Psoas muscle (tissue), 8 donors: ENCODE measurements at places on chromosomes 4 and X. TPM values are rescaled to one million over a fixed set of nuclear protein-coding genes. Genes with fewer than 3 reads are reported as not detected.

DNA sequence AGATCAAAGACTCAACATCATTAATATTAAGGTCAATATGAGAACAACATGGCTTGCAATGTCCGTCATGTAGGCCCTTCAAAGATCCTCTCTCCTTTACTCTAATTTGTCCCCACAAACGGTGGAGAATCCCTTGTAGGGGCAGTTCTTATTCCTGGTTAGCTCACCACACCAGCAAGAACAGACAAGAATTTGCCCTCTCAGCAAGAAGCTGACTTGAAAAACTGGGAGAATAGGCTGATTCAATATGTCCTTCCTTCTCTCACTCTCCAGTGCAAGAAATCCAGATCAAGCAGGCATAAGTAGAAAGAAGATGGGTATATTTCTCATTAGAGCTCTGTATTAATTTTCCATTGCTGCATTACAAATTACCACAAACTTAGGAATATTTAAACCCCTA, 704.2 kb upstream of the SLIT2 start:
- no peaks in the 10 kb centered on the region for H3K27me3 ChIP-seq
- H3K4me3 ChIP-seq = no peak overlapping the region
- no peaks in the 10 kb centered on the region for H3K4me1 ChIP-seq
- H3K36me3 ChIP-seq = no peaks in the 10 kb centered on the region
- DNase-seq = no peak
- no peak overlapping the region for H3K27ac ChIP-seq

- H3K4me1 ChIP-seq = no peaks in the 10 kb centered on the region
- H3K4me3 ChIP-seq = no peak overlapping the region
- no peaks in the 10 kb centered on the region for H3K36me3 ChIP-seq
- H3K27me3 ChIP-seq = no peaks in the 10 kb centered on the region
- H3K27ac ChIP-seq = no peak overlapping the region
- no peak for DNase-seq
These were observed 52.8 kb upstream of the GPC4 start for GRCh38 chrX:133468051-133468450.

GRCh38 chr4:165094873-165095272, 17.8 kb downstream of the TMEM192 start:
- no peak overlapping the region for H3K4me3 ChIP-seq
- no peaks in the 10 kb centered on the region for H3K36me3 ChIP-seq
- H3K27ac ChIP-seq = no peak overlapping the region
- no peaks in the 10 kb centered on the region for H3K27me3 ChIP-seq

- H3K27ac ChIP-seq = peak overlapping the region; percentile 28
- H3K4me3 ChIP-seq = peak overlapping the region; percentile 85
- no peaks in the 10 kb centered on the region for H3K36me3 ChIP-seq
- H3K4me1 ChIP-seq = peaks cover 8% of the 10 kb centered on the region
These were observed 809 bp downstream of the MND1 start for GRCh38 chr4:153345012-153345981.

- H3K27ac ChIP-seq = no peak overlapping the region
- no peaks in the 10 kb centered on the region for H3K36me3 ChIP-seq
- no peak for DNase-seq
- H3K4me1 ChIP-seq = no peaks in the 10 kb centered on the region
- no peak overlapping the region for H3K4me3 ChIP-seq
These were observed 1453.4 kb downstream of the STIM2 start for GRCh38 chr4:28313729-28314713.

DNA sequence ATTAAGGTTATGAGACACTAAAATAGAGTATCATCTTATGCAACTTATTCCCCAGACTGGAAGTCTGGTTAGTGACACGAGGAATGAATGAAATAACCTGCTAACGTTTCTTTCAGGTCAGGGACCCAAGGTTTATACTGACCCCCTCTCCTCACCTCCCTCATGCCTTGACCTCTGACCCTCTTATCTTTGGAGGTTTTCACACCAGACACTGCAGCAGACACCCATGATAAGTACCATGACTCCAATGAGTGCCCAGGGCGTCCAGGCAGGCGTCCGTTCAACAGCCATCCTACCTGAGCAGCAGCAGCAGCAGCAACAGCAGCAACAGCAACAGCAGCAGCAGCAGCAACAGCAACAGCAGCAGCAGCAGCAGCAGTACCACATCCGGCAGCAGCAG, 4.2 kb upstream of the NLGN3 start:
- H3K4me1 ChIP-seq = no peaks in the 10 kb centered on the region
- no peak for DNase-seq
- no peaks in the 10 kb centered on the region for H3K27me3 ChIP-seq

DNA sequence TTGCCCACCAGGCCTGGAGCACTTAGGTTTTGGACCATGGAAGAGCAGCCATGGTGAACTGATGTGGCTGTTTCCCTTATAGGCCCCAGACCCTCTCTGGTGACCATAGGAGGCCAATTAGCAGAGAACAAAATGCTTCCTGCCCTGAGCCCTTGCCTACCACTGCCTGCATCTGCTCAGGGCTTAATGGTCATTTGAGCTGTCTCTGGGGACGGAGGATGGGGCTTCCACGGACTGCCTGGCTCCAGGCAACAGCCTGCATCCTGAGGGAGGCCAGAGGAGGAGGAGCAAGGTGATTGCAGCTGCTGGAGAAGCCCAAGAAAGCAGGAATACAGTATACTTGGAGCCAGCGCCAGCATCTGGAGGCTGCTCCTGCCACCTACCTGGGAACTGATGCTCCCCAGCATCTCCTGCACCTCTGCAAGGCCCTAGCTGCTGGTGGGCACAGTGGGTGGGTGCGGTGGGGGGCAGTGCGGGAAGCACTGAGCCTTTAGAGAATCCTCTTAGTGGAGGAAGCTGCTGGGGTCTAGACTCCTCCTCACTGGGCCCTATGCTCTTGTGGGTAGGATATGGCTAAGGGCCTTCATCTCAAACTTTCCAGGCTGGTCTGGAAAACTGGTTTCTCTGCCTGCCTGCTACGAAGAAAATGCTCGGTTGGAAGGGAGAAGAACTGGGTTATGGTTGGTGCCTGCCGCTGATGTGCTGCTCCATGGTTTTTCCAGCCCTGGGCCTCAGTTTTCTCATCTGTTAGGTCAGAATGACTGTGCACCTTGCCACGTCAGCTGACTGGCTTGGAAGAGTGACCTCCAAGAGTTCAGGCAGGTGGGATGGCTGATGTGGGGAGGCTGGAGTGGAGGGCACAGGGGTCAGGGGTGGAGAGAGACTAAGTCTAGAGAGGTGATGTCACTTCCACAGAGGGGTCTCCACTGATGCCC, 158.8 kb upstream of the PJA1 start:
- H3K4me1 ChIP-seq = no peaks in the 10 kb centered on the region
- no peaks in the 10 kb centered on the region for H3K27me3 ChIP-seq
- no peak for DNase-seq
- H3K27ac ChIP-seq = no peak overlapping the region
- no peaks in the 10 kb centered on the region for H3K36me3 ChIP-seq
- no peak overlapping the region for H3K4me3 ChIP-seq

Gene SERPINA7
- total RNA-seq = not detected

DNA sequence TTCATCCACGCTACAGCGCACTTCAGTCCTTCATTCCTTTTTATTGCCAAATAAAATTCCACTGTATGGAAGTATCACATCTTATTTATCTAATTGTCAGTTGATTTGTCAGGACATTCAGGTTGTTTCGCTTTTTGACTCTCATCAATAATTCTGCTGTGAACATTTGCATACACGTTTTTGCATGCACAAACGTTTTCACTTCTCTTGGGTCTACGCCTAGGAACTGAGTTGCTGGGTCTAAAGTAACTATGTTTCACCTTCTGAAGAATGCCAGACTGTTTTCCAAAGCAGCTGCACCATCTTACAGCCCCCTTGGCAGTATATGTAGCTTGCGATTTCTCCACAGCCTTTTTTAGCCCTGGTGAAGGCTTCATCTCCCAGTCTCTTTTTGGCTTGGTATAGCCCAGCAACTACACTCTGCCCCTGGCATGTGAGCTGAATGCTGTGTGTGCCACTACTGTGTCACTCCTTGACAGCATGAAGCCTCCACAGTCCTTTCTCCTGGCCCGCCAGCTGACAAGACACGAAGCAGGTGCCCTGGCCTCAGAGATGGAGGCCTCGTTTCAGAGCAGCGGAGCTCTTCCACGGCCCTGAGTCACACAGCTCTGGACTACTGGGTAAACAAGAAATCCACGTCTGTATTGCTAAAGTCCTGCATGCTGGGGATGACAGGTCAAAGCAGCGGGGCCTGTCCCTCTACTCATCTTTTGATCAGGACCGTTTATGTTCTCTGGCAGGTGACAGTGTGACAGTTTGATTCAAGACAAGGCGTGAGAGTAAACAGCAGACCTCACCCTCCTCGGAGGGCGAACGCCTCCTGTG, 75.5 kb downstream of the NSUN7 start:
- no peak for DNase-seq
- no peaks in the 10 kb centered on the region for H3K27me3 ChIP-seq
- H3K4me1 ChIP-seq = no peaks in the 10 kb centered on the region
- no peak overlapping the region for H3K27ac ChIP-seq
- no peaks in the 10 kb centered on the region for H3K36me3 ChIP-seq

Gene SLC9B1
- not detected for total RNA-seq

Gene TSPAN6
- 3.3 TPM for total RNA-seq

Gene SLC2A9
- total RNA-seq = 1.3 TPM

DNA sequence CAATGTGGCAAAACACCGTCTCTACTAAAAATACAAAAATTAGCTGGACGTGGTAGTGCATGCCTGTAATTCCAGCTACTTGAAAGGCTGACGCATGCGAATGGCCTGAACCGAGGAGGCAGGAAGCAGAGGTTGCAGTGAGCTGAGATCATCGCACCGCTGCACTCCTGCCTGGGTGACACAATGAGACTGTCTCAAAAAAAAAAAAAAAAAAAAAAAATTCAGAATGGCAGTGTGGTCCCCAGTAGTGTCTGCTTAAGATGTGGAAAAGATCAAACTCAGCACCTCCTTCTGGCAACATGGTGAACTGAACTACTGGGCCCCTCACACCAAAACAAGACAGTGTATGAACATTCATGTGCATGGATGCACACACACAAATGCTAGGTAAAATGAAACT, 32.2 kb downstream of the SMS start:
- no peak overlapping the region for H3K27ac ChIP-seq
- no peaks in the 10 kb centered on the region for H3K4me1 ChIP-seq
- no peak for DNase-seq
- H3K27me3 ChIP-seq = no peaks in the 10 kb centered on the region
- H3K36me3 ChIP-seq = no peaks in the 10 kb centered on the region

GRCh38 chr4:24278693-24279092, 305.7 kb downstream of the DHX15 start:
- H3K4me3 ChIP-seq = no peak overlapping the region
- no peak overlapping the region for H3K27ac ChIP-seq
- H3K36me3 ChIP-seq = no peaks in the 10 kb centered on the region
- no peaks in the 10 kb centered on the region for H3K27me3 ChIP-seq
- peaks cover 5% of the 10 kb centered on the region for H3K4me1 ChIP-seq
- no peak for DNase-seq

DNA sequence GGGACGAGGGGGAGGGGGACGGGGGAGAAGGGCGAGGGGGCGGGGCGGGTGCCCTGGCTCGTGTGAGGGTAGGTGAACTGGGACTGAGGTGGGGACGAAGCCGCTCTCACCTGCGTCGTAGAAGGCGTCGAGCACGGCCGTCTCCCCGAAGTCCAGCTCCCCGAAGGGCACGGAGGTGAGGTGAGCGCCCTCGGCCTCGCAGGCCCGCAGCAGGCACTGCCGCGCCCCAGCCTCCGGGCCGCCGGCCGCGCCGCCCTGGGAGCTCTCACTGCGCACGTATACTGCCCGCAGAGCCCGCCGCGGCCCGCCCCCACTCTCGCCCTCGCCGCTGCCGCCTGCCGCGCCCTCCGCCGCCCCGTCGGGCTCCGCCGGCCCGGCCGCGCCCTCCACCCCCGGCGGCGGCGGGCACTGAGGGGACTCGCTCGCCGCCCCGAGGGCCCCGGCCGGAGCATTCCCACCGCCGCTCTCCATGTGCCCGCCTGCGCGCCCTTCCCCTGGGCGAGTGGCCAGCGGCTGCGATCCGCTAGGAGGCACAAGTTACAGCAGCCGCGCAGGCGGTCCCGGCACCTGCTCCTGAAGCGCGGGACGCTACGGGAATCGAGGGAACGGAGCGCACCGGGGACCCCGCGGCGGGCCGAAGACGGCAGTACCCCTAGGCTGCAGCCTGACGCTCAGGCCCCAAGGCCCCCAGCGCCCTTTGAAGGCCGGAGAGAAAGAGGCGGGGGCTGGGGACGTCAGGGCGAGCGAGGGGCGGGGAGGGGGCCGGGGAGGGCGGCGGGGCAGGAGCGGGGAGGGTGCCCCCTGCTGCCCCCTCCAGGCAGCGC, at the start of gene MAP3K15:
MAP3K15 (minus strand) TSS at position 718 of the 824 bp plus-strand sequence; CDS start at position 471, 247 bp downstream.
- H3K27ac ChIP-seq = no peak within 1 kb of the TSS
- peak; percentile 52 for DNase-seq
- H3K4me1 ChIP-seq = no peaks in the 10 kb centered on the region
- peak within 1 kb of the TSS; percentile 57 for H3K4me3 ChIP-seq

Gene GPC4
- 12.3 TPM for total RNA-seq

GRCh38 chr4:39320381-39321115, 45.6 kb downstream of the RFC1 start:
- no peaks in the 10 kb centered on the region for H3K4me1 ChIP-seq
- peaks cover 58% of the 10 kb centered on the region for H3K36me3 ChIP-seq
- no peak for DNase-seq
- no peak overlapping the region for H3K4me3 ChIP-seq
- no peak overlapping the region for H3K27ac ChIP-seq

DNA sequence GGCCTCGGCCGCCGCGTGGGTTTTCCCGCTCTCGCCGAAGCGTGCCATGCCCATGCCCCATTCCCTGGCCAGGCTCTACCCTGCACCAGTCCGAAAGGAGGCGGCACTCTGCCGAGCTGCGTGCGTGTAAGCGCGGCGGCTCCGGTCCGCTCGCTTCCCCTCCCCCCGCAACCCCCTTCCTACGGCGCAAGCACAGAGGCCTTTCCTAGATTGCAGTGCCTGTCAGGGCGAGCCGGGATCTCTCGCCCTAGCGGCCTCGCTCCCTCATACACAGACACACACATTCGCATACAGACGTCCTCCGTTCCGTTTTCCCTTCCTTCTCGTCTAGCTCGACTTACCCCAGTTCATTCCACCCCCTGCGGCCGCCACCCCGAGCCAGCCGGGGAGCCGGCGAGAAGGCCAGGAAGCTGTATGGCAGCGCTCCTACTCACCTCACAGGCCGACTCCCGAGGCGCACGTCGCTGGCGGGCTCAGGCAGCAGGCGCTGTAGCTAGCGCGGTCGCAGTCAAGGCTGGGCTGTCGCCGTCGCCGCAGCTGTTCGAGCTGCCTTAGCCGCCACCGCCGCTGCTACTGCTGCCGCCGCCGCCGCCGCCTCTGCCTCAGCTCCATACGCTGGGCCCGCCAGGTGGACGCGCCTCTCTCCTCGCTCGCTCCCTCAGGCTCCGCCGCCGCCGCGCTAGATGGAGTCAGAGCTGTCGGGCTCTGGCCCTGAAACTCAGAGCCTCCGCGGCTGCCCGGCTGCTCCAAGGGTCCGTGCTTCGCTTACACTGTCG, 615 bp downstream of the NEXMIF start:
- H3K27me3 ChIP-seq = no peaks in the 10 kb centered on the region
- DNase-seq = peak; percentile 53
- H3K27ac ChIP-seq = no peak overlapping the region
- no peaks in the 10 kb centered on the region for H3K4me1 ChIP-seq

Gene CPE
- total RNA-seq = 26.5 TPM
